ENCODE measurements at places on chromosomes 5 and 9.

- DNase-seq = no peak
These were observed 302.4 kb downstream of the PDE4D start for GRCh38 chr5:59591162-59591561.

DNA sequence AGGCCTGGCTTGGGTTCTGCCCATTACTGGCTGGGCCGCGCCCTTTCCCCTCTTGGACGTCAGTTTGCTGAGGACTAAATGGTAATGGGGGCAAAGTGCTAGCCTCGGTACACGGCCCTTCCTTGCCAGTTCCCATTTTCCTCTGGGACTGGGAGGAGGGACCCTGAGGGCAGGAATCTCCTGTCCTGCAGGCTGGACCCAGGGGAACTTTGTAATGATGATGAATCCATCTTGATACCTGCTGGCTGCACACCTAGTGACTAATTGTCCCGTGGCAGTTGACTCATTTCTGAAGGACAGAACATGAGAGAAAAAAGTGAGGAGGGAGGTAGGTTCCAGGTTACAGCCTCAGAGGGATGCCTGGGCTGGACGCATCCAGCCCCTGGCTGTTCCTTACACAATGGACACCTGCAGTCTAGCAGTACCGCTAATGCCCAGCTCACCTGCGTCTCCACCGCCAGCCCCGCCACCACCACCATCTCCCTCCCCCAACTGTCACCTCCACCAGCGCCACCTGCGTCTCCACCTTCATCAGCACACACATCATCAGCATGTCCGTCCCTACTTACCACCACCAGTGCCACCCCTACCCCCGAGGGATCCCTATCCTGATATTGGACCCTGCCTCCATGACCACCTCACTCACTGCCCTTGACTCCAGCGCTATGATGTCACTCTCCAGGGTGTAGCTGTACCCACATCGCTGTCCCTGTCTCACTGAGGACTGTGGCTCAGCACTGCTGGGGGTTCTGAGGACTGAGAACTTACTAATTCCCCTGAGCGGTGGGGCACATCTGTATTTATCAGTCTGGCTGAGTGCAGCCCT lies 4.3 kb downstream of the CDHR2 start:
- DNase-seq = no peak

- no peak for DNase-seq
These were observed 154.2 kb upstream of the DAB2 start for GRCh38 chr5:39578887-39579497.

- no peak for DNase-seq
These were observed 161.5 kb downstream of the HSD17B3 start for GRCh38 chr9:96140296-96141127.

GRCh38 chr5:158195416-158196210 lies 336.7 kb upstream of the CLINT1 start:
- no peak for DNase-seq

GRCh38 chr5:97751540-97751939 lies 568.5 kb upstream of the RIOK2 start:
- DNase-seq = no peak
